SK-N-DZ (cell line): ENCODE measurements at places on chromosomes 6 and 20.

DNA sequence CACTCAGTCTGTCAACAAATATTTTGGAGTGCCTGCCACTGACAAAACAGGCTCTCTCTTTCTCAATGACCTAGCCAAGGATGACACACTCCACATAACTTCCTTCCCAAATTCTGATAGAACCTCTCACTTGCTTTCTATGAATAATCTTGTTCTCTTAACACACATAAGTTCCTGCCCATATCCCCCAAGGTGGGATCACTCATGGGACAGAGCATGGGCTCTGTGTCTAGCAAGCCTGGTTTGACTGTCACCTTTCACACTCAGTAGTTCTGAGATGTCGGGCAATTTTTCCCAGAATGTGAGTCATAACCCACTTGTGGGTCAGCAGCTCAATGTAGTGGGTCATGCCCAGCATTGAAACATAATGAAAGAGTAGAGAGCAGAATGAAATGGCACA, 78.1 kb downstream of the LRFN2 start:
- no peak for DNase-seq

DNA sequence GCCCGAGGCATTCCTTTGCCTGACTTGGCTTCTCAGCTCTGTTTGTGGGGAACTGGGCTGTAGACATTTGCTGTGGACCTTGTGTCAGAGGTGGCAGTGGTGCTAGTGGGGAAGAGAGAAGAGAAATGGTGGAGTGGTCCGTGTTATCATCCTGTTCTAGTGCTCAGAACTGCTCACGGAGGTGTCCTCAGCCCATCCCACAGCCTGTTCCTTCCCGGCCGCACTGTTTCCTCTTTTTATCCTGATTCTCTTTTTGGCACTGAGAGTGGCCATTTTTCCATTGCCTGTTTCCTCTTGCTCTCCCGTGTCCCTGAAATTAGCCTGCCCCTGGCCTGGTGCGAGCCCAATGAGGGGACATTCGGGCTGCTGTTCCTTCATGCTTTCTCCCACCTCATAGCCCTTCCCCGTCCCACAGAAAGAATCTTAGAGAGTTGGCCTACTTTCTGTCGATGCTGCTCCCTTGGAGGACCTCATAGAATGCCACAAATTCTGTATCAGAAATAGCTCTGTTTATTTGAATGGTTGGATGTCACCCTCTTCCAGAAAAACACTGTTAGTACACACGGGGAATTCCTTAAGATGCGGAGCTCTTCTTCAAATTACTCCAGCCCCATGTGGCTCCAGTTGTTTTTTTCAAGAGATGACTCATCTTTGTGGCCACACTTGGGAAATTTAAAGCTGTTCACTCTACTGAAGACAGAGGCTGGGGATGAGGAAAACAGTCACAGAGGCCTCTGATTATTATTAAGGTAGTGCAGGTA, 26.1 kb downstream of the FARS2 start:
- no peak for DNase-seq

DNA sequence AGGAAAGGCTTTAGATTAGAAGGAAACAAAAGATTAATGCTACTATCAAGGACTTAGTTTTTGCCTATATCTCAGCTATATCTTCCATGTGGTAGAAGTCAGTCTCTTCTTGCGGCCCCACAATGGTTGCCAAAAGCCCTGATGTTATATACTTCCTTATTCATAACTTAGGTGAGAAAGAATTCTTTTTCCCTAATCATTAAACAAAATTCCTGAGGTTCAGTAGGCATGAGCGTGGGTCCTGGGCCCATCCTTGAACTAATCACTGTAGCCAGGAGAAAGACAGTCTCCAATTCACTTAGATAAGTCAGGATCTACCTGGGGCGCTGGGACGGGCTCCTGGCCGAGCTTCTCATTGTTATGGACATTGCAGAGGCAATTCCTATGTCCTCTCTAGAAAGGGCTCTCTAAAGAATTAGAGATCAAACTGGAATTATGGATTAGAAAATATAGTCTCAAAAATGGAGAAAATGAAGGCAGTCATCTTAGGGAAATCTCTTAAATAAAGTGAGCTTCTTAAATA, 134.3 kb downstream of the KIF6 start:
- no peak for DNase-seq

DNA sequence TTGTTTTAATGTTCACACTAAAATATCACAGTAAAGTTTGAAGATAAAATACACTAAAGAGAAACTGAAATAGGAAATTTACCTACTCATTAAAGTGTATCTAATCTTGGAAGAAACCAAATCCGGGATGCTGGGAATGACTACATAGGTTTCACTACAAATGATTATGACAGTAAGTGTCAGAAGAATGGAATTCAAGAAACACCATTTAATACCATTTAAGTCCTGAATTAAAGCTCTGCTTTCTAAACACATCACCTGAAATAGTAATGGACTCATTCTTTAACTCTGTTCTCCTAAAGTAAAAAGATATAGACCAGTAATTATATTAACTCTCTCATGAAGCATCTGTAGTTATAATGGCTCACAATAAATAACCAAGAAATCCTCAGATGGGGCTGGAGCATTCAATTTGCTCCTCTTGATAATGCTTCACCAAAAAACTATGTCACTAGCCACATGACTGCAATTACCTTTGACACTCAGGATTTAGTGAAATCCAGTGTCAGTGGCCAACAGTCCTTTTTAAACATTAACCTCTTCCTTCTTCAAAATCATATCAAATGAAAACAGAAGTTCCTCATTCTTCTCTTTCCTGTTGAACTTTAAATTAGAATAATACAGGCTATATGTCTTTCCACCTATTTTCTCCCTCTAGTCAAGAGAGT, 41.4 kb downstream of the MAP7 start:
- DNase-seq: no peak

DNA sequence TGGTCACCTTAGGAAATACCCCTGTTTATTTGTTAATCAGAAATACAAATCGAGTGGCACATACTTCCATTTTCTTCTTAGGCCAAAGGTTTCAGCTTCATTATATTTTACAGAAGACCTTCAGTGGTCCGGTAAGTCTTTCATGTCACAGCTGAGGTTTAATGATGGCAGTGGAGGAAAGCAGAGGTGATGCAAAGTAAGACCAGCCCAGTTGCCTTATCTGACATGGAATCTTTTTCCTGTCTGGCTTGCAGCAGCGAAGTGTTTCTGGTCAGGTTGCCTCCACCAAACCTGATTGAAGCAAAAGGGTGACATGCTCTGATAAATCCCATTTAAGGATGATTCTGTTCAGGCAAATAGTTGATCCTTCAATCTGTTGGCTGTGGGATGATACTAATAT, 100.0 kb downstream of the PRDM1 start:
- no peak for DNase-seq

DNA sequence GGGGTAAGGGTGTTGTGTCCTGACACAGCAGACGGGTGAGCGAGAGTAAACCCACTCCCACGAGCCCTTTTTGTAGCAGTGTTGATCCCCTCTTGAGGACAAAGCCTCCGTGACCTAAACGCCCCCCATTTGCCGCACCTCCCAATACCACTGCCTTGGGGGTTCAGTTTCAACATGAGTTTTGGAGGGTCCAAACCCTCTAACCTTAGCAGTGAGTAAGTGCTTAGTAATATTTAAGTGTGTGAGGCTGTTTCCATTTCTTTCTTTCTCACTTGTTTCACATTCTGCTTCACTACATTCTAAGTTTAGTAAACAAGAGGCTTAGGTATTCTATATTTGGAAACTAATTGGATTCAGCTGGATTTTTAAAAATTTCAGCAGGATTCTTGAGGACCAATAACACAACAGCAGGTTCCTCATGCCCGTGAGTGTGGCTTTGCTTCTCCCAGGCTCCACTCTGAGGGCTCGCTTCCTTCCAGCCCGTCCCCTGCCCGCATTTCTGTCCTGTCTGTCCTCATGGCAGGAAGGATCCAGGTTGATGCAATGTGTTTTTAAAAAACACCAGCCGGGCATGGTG, 41.2 kb downstream of the SNX9 start:
- DNase-seq: no peak

GRCh38 chr6:42821846-42822245, 40.0 kb downstream of the BICRAL start:
- no peak for DNase-seq

DNA sequence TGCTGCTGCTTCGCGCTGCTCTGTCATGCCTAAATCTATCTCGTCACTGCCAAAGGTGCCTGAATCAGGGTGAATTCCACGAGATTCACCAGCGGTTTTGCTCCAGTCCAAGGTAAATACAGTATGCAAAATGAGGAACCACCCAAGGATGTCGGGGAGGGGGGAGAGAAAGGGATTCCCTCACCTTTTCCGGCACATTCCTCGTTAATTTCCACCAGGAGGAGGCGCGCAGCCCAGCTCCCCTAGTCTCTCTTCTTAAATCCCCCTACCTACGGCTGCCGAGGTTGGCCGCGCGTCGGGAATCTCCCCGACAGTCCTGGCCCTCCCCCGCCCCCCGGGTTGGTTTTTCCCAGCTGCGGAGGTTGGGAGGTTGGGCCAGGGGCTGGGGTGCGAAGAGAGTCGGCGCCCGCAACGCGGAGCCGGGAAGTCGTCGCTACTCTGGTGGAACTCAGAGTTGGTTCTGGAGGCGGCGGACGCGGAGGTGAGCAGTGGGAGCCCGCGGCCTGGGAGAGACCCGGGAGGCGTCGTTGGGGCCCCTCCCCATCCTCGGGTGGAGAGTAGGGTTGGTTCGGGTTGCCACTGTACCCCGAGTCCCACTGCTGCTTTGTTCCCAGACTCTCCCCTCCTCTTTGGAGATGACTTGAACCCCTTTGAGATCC, at the start of gene TPBG:
Gene TPBG, plus strand, starts transcription at position 390 of the 659 bp plus-strand sequence. CDS start 1,145 bp downstream, outside the sequence.
- peak; percentile 56 for DNase-seq

DNA sequence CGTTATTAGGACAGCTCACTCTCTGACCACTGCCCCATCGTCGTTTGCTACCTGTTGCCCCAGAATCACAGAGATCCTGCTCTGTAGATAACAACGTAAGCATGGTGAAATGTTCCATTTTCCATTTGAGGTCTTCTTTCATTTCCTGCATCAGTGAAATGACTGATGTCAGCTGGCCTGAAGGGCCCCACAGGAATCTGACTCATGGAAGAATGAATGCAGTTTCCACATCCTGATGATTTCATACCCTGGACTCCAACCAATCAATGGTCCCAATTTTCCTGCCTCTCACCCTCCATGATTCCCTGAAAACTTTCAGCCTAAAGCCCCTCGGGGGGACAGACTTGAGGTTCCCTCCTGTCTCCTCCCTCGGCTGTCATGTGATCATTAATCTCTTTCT, 394.4 kb upstream of the CDH4 start:
- no peak for DNase-seq

- peak; percentile 86 for DNase-seq
These were observed 310.7 kb downstream of the EYA4 start for GRCh38 chr6:133551847-133552341.

DNA sequence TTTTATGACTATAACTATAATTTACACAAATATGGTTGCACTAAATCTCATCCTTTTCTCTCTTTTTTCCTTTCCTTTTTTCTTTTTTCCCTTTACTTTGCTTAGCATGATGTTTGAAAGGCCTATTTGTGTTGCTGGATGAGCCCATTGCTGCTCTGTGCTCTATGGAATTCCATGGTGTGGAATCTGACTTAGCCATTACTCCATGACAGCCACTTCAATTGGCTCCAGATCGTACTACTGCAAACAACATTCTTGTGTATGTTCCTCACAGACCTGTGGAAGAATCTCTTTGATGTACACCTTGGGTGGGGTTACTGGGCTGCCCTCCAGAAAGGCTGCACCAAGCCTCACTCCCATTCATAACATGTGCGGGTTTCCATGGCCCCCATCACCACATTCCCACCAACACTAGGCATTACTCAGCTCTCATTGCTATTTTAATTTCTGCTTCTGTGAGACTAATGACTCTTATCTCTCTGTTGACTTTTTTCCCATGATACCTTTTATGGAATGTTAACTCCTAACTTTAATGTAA, 979.0 kb downstream of the KIF16B start:
- DNase-seq: no peak

DNA sequence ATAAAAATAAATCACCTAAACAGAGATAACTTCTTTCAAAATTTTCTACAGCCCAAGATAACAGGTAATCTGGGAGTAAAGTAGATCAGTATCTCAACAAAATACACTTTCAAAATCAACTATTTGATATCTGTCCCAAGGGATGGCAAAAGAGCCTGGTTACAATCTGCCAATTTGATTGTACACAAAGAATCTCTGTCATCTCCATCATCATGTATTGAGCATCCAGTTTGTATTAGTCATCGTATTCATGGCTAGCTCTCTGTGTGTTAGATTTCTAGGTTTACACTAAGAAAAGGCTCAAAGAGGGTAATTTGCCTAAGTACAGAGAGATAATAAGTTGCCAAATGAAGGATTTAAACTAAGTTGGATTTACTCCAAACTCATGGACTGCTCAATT, 329.0 kb upstream of the NRSN1 start:
- peak; percentile 45 for DNase-seq

DNA sequence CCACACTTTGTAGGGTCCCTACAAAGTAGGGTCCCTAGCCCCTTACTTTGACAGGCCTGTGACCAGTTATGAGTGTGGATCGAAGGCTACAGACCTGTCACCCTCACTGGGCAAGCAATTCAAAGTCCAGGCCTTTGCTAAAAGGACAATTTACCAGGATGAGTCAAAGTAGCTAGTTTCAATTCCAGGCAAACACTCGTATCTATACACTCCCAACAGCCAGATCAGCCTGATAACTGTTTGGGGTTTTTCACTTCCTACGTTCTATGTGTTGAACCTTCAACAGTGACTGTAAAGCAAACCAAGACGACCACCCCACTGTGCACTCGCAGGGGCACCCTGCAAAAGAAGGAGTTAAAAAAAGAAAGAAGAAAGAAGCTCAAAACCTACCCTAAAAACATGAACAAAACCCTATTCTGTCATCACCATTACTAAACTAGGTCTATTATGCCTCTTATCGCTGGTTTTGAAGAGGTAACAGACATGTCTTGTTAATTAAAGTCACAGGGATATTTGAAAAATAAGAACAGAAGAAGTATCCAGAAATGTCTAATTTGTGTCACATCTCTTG, 3.2 kb downstream of the GFOD1 start:
- DNase-seq: no peak

DNA sequence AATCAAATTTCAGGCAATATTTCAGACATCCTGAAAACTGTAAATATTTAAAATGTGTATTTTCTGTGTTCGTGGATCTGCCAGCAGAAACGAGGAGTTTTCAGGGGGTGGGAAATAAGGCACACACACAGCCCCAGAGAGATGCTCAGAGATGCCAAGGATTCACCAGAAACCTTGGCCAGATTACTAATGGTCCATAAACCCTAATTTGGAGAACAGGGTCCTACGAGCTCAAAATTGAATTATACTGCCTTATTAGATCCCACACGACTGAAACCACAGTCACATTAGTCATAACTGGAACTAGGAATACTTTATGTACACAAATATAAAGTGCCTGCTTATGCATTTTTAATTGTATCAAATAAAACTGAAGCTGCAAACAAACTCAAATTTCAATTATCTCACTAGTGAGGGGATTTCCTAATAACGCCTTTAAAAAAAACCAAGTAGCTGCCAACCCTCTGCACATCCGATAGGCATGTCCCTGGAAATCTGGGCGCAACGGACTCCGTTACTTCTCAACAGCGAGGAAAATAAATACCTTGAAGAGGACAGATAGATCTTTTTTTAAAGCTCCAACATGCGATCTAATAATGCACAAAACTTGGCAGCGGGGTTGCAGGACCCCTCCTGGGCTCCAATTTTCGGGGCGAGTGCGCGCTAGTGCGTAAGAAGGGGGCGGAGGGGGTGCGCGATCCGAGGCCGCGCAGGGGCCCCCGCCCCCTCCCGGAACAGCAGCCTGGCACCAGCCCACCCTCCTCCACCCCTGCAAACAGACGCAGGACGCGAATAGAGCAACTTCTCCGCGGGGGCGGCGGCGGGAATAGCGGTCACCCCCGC, 897 bp downstream of the CHD6 start:
- DNase-seq: peak; percentile 46

- no peak for DNase-seq
These were observed 87.8 kb downstream of the LYRM4 start for GRCh38 chr6:5172897-5173474.

GRCh38 chr6:551405-551804, 105.5 kb downstream of the HUS1B start:
- no peak for DNase-seq
